ENCODE measurements at places on chromosomes 4 and X.

DNA sequence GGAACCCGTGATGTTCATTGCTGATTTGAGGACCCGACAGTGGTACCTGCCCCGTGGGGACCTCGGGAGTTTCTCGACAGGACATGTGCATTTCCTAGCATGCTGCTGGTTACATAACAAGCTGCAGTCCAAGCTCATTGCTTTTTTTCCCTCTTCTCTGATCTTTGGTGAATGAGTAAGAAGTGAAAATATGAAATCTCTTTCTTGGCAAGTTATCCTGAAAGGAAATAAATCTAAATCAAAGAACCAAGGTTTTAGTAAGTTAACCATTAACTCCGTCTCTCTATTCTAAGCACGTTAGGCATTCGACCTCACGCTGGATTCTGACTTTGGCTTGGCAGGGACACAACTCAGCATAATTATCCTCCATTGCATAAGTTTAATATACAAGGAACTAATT, 86.6 kb downstream of the STK32B start:
- H3K36me3 ChIP-seq = no peaks in the 10 kb centered on the region
- H3K27ac ChIP-seq = no peak overlapping the region
- no peak for DNase-seq
- H3K27me3 ChIP-seq = no peaks in the 10 kb centered on the region

- no peaks in the 10 kb centered on the region for H3K36me3 ChIP-seq
- H3K27ac ChIP-seq = no peak overlapping the region
- no peak for DNase-seq
- H3K4me3 ChIP-seq = no peak overlapping the region
These were observed 58.4 kb upstream of the TET2 start for GRCh38 chr4:105088110-105088879.

DNA sequence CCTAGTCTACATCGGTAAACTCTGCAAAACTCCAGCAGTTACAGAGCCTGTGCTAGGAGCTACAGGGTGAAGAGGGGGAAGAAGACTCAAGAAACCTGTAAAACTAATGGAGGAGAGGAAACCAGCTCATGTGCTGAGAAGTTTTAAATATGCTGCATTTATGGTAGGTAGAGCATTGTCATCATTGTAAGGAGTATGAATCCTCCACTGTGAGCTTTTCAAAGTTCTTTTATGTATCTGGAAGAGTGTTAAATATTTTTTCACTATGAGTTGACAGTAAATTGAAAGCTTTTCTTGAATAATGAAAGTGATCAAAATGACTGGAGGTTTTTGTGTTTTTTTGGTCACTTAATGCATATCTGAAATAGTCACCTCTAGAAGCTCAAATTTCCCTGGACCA, 46.2 kb downstream of the SEPTIN11 start:
- H3K27me3 ChIP-seq = no peaks in the 10 kb centered on the region
- peaks cover 29% of the 10 kb centered on the region for H3K4me1 ChIP-seq
- H3K4me3 ChIP-seq = no peak overlapping the region

- no peak for DNase-seq
- no peak overlapping the region for H3K4me3 ChIP-seq
- H3K4me1 ChIP-seq = no peaks in the 10 kb centered on the region
These were observed 128.5 kb upstream of the VEGFC start for GRCh38 chr4:176921256-176921655.

GRCh38 chr4:74395633-74396032, 30.7 kb downstream of the EREG start:
- DNase-seq = no peak
- H3K27me3 ChIP-seq = no peaks in the 10 kb centered on the region
- no peaks in the 10 kb centered on the region for H3K36me3 ChIP-seq
- H3K27ac ChIP-seq = no peak overlapping the region

- DNase-seq = no peak
- H3K4me1 ChIP-seq = no peaks in the 10 kb centered on the region
- no peak overlapping the region for H3K4me3 ChIP-seq
- H3K27me3 ChIP-seq = no peaks in the 10 kb centered on the region
- no peak overlapping the region for H3K27ac ChIP-seq
- H3K36me3 ChIP-seq = no peaks in the 10 kb centered on the region
These were observed 244.6 kb upstream of the TET2 start for GRCh38 chr4:104901961-104902605.

- H3K4me1 ChIP-seq = no peaks in the 10 kb centered on the region
- H3K4me3 ChIP-seq = no peak overlapping the region
- no peaks in the 10 kb centered on the region for H3K36me3 ChIP-seq
- H3K27ac ChIP-seq = no peak overlapping the region
These were observed 39.9 kb upstream of the SPINK2 start for GRCh38 chr4:56861360-56861759.

GRCh38 chr4:76950052-76950955, 752 bp downstream of the SEPTIN11 start:
- H3K36me3 ChIP-seq = no peaks in the 10 kb centered on the region
- peak overlapping the region; percentile 78 for H3K4me3 ChIP-seq
- peak overlapping the region; percentile 86 for H3K27ac ChIP-seq
- peak; percentile 58 for DNase-seq
- H3K27me3 ChIP-seq = no peaks in the 10 kb centered on the region

- H3K4me1 ChIP-seq = no peaks in the 10 kb centered on the region
- no peak for DNase-seq
- no peak overlapping the region for H3K4me3 ChIP-seq
- H3K27me3 ChIP-seq = no peaks in the 10 kb centered on the region
These were observed 74.1 kb downstream of the ANOS1 start for GRCh38 chrX:8657883-8658282.

GRCh38 chr4:108730579-108730978, 32.3 kb downstream of the ETNPPL start:
- no peak overlapping the region for H3K4me3 ChIP-seq
- no peak overlapping the region for H3K27ac ChIP-seq
- DNase-seq = no peak
- no peaks in the 10 kb centered on the region for H3K4me1 ChIP-seq

GRCh38 chrX:152638443-152638904, 779 bp downstream of the GABRQ start:
- no peaks in the 10 kb centered on the region for H3K36me3 ChIP-seq
- H3K4me1 ChIP-seq = no peaks in the 10 kb centered on the region
- no peak for DNase-seq
- no peak overlapping the region for H3K27ac ChIP-seq
- H3K27me3 ChIP-seq = peaks cover 22% of the 10 kb centered on the region
- no peak overlapping the region for H3K4me3 ChIP-seq

- H3K27ac ChIP-seq = no peak overlapping the region
- H3K36me3 ChIP-seq = peaks cover 82% of the 10 kb centered on the region
These were observed 18.7 kb downstream of the RASGEF1B start for GRCh38 chr4:81453024-81453423.

- H3K4me1 ChIP-seq = no peaks in the 10 kb centered on the region
- DNase-seq = no peak
- H3K36me3 ChIP-seq = no peaks in the 10 kb centered on the region
- H3K27me3 ChIP-seq = no peaks in the 10 kb centered on the region
These were observed 31.5 kb upstream of the HDAC8 start for GRCh38 chrX:72604112-72604511.

GRCh38 chr4:94274912-94275311, 67.2 kb downstream of the SMARCAD1 start:
- no peaks in the 10 kb centered on the region for H3K4me1 ChIP-seq
- H3K36me3 ChIP-seq = peaks cover 98% of the 10 kb centered on the region
- no peak overlapping the region for H3K4me3 ChIP-seq
- no peak overlapping the region for H3K27ac ChIP-seq
- DNase-seq = no peak

DNA sequence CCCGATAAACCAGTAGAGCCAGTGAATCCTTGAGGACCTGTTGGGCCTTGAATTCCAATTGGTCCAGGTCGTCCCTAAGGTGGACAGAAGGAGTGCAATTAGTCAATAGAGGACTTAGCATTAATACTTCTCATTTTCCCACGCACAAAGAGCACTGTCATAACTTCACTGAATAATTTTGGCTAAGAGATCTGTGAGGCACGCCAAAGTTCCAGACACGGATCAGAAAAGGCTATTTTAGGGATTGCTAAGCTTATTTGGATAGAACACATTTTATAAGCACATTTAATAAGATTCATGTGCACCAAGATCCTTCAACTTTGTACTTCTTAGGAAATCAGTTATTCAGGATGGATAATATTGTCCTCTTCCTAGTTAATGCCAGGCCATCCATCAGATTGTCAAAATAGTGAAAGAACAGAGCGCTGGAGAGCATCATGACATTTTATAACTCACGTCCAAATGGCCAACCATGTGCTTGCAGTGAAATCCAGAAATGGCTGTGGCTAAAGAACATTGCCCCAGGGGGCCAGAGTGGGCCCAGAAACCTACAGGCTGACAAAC, 129.8 kb downstream of the ATG4A start:
- H3K4me3 ChIP-seq = no peak overlapping the region
- H3K27me3 ChIP-seq = no peaks in the 10 kb centered on the region
- H3K27ac ChIP-seq = no peak overlapping the region
- no peaks in the 10 kb centered on the region for H3K36me3 ChIP-seq

- no peaks in the 10 kb centered on the region for H3K27me3 ChIP-seq
- no peak overlapping the region for H3K4me3 ChIP-seq
- H3K36me3 ChIP-seq = no peaks in the 10 kb centered on the region
- DNase-seq = peak; percentile 39
- H3K27ac ChIP-seq = peak overlapping the region; percentile 91
- H3K4me1 ChIP-seq = peaks cover 30% of the 10 kb centered on the region
These were observed 99.8 kb downstream of the ARHGAP10 start for GRCh38 chr4:147831551-147832171.

- H3K4me3 ChIP-seq = no peak overlapping the region
- no peaks in the 10 kb centered on the region for H3K4me1 ChIP-seq
- H3K27ac ChIP-seq = no peak overlapping the region
- no peaks in the 10 kb centered on the region for H3K27me3 ChIP-seq
- no peaks in the 10 kb centered on the region for H3K36me3 ChIP-seq
- DNase-seq = no peak
These were observed 301.2 kb downstream of the IL1RAPL1 start for GRCh38 chrX:28888416-28888815.

GRCh38 chr4:143178923-143179322, 5.8 kb upstream of the USP38 start:
- no peaks in the 10 kb centered on the region for H3K27me3 ChIP-seq
- no peaks in the 10 kb centered on the region for H3K36me3 ChIP-seq
- no peak overlapping the region for H3K27ac ChIP-seq
- H3K4me3 ChIP-seq = no peak overlapping the region
- H3K4me1 ChIP-seq = peaks cover 11% of the 10 kb centered on the region

DNA sequence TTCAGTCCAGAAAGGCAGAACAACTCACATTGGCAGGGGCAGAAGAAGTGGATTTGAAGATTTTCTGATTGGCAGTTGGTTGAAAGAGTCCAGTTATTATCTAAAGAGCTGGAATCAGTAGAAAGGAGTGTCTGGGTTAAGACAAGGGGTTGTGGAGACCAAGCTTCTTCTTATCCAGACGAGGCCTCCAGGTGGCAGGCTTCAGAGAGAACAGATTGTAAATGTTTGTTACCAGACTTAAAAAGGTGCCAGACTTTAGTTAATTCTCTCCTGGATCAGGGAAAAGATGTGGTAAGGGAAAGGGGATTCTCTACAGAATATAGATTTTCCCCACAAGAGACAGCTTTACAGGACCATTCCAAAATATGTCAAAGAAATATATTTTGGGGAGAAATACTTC, 36.7 kb upstream of the TLR3 start:
- peaks cover 27% of the 10 kb centered on the region for H3K4me1 ChIP-seq
- H3K36me3 ChIP-seq = no peaks in the 10 kb centered on the region
- no peak for DNase-seq
- no peak overlapping the region for H3K4me3 ChIP-seq
- H3K27me3 ChIP-seq = no peaks in the 10 kb centered on the region
- no peak overlapping the region for H3K27ac ChIP-seq

GRCh38 chrX:65679071-65679540, 11.7 kb downstream of the MSN start:
- no peaks in the 10 kb centered on the region for H3K27me3 ChIP-seq
- peak overlapping the region; percentile 91 for H3K27ac ChIP-seq
- H3K4me1 ChIP-seq = peaks cover 77% of the 10 kb centered on the region
- DNase-seq = no peak
- no peaks in the 10 kb centered on the region for H3K36me3 ChIP-seq

DNA sequence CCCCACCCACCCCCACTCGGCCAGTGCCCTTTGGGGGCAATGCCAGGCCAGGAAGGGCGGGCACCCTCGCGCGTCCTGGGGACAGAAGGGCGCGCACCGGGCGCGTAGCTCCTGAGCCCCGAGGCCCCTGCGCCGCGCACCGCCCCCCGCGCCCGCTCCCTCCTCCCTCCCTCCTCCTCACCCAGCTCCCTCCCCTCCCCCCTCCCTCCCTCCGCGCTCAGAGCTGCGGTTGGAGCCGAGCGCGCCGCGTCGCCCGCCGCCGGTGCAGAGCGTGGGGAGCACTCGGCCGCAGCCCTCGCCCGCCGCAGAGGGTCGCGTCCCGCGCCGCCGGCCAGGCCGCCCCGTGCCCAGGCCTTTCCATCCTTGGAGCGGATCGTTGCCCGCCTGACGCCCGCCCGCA, at the start of gene ATP2B3:
Gene ATP2B3 (plus strand): TSS at position 220 of the 400 bp plus-strand sequence. CDS start 18,606 bp downstream, outside the sequence.
- no peaks in the 10 kb centered on the region for H3K27me3 ChIP-seq
- H3K4me1 ChIP-seq = no peaks in the 10 kb centered on the region
- H3K4me3 ChIP-seq = no peak within 1 kb of the TSS
- DNase-seq = no peak

GRCh38 chr4:138611721-138612120, 369.6 kb upstream of the SLC7A11 start:
- no peak for DNase-seq
- no peak overlapping the region for H3K27ac ChIP-seq
- H3K4me1 ChIP-seq = peaks cover 4% of the 10 kb centered on the region

GRCh38 chrX:39645178-39645895, 452.4 kb downstream of the BCOR start:
- H3K27ac ChIP-seq = no peak overlapping the region
- H3K36me3 ChIP-seq = no peaks in the 10 kb centered on the region
- no peaks in the 10 kb centered on the region for H3K4me1 ChIP-seq
- H3K4me3 ChIP-seq = no peak overlapping the region
- peak; percentile 72 for DNase-seq

GRCh38 chrX:13658602-13659001, 5.7 kb downstream of the TCEANC start:
- H3K4me3 ChIP-seq = no peak overlapping the region
- H3K27me3 ChIP-seq = no peaks in the 10 kb centered on the region
- H3K36me3 ChIP-seq = peaks cover 43% of the 10 kb centered on the region

DNA sequence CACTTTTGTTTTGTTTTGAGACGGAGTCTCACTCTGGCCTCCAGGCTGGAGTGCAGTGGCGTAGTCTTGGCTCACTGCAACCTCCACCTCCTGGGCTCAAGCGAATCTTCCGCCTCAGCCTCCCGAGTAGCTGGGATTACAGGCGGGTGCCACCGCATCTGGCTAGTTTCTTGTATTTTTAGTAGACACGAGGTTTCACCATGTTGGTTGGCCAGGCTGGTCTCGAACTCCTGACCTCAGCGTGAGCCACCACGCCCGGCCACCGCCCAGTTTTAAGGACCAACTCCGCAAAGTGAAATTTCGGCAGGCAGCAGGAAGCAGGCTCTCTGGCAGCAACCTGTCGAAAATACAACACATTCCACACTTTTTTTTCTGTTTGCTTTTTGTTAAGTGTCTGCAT, 13.4 kb downstream of the DHRSX start:
- H3K36me3 ChIP-seq = peaks cover 56% of the 10 kb centered on the region
- no peaks in the 10 kb centered on the region for H3K27me3 ChIP-seq
- no peak overlapping the region for H3K27ac ChIP-seq
- H3K4me1 ChIP-seq = peaks cover 12% of the 10 kb centered on the region

Measured in heart left ventricle (tissue), 16 donors.